Stimulated activated CD4-positive, alpha-beta T cell treated with anti-CD3 and anti-CD28 coated beads, Interleukin-1b, Interleukin-23, amount 100 ng/mL, for 48 hours (primary cell): ENCODE measurements at places on chromosomes 2 and 18.
A peak's percentile ranks its signal among the peaks of the same experiment; 100 is the strongest.

GRCh38 chr18:47184419-47185050 lies 8.4 kb upstream of the IER3IP1 start:
- DNase-seq = peak; percentile 5

GRCh38 chr18:25883091-25883490 lies 207.3 kb downstream of the SS18 start:
- no peak for DNase-seq

- no peak for DNase-seq
These were observed 176.5 kb downstream of the LTBP1 start for GRCh38 chr2:33123216-33123615.

DNA sequence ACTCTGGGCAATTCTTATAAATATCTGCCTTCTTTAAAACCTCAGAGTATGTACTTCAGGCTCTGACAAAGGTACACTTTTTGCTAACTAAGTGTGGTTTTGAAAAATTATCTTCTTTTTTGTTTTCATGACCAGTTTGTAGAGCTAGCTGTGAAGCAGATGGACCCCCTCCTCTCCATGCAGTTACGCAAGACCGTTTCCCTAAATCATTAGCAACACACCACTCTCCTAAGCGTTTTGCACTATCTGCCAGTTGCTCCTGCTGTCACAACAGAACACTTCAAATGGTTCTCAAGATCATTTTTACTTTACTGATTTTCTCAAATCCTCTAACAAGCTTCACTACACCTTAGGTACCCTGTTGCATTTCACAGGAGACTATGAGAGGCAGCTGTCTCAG lies 53.3 kb downstream of the GULP1 start:
- DNase-seq = no peak

GRCh38 chr2:68516051-68516955 lies 48.9 kb downstream of the APLF start:
- no peak for DNase-seq

DNA sequence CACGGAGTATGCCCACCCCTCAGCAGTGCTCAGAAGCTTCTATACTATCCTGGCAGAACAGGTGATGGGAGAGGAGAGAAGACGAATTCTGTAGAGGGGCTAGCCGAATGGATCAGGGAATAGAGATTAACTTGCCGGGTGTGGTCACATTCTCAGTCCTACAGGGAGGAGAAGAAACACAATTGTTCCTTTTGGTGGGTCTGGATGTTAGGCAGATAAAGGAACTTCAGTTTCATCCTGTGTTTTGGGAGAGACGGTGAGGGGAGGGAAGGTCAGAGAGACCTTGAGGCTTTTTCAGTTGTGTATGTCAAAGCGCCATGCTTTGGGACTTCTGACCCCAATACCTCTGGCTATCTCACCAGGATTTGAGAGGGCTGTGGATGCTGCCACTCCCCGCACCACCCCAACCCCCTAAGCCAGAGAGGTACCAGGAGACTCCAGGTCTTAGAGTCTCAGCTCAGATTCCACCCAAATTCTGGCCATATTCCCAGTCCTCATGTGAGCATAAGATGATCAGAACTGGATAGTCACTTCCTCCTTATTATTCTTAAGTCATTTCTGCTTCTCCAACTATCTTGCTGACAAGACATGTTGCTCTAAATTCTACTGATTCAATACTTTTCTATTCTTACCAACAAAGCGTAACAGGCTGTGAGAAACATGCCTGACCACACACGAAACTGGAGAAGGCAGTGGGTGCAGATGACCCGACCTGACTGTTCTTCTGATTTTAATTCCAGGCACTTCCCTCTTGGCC lies 2.3 kb upstream of the TMEM37 start:
- no peak for DNase-seq

- peak; percentile 85 for DNase-seq
These were observed 88.2 kb downstream of the PLB1 start for GRCh38 chr2:28583899-28584553.

- DNase-seq = no peak
These were observed 115.2 kb downstream of the FAM210A start for GRCh38 chr18:13611142-13611600.

DNA sequence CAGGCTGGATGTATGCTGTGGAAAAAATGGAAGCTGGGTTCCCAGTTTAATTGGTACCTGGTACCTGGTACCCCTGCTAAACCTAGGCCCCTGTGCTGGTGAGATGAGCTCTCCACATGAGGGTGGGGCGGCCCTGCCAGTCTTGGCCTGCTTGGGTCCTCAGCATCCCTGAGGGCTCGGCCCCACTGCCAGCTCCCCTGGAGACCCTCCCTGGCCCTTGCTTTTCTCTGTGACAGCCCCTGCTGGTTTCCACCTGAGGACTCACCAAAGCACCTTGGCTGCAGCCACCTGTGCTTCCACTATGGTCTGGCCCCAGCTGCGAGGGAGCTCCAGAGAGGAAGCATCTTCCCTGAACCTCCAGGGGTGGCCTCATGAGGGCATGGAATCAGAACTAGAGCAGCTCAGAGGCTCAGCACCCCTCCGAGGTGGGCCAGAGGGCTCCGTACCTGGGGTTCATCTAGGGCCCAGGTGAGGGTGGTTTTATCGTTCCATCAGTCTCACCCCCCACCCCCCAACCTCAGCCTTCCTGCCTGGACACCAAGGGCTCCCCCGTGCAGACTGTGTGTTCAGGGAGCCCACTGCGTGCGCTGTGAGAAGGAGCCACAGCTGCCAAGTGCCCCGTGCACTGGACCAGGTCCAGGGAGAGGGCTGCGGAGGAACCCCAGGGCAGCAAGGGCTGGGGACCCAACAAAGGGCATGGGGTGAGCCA lies 23.7 kb upstream of the HDAC4 start:
- DNase-seq = no peak

GRCh38 chr2:233289648-233290047 lies 18.0 kb upstream of the SAG start:
- DNase-seq = no peak

- DNase-seq = no peak
These were observed 20.7 kb upstream of the FRZB start for GRCh38 chr2:182887093-182887492.

GRCh38 chr2:59528525-59528924 lies 1024.9 kb downstream of the BCL11A start:
- no peak for DNase-seq

GRCh38 chr18:34031810-34032209 lies 192.9 kb downstream of the NOL4 start:
- no peak for DNase-seq

DNA sequence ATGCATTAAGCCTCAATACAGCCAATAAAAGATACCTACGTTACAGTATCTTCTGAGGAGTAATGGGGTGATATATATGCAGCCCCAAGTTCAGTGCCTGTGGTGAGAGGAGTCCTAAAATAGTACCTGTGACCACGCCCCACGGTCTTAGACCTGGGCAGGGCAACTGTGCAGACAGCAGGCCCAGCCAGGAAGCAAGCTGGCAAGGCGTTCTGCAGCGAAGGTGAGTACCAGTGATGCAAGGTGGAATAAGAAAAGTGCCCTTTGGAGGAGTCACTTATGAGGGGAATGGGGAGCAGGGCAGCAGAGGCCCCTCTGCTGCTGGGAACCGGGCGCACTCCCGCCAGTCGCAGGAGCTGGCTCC lies 12.7 kb upstream of the MAP3K2 start:
- no peak for DNase-seq

DNA sequence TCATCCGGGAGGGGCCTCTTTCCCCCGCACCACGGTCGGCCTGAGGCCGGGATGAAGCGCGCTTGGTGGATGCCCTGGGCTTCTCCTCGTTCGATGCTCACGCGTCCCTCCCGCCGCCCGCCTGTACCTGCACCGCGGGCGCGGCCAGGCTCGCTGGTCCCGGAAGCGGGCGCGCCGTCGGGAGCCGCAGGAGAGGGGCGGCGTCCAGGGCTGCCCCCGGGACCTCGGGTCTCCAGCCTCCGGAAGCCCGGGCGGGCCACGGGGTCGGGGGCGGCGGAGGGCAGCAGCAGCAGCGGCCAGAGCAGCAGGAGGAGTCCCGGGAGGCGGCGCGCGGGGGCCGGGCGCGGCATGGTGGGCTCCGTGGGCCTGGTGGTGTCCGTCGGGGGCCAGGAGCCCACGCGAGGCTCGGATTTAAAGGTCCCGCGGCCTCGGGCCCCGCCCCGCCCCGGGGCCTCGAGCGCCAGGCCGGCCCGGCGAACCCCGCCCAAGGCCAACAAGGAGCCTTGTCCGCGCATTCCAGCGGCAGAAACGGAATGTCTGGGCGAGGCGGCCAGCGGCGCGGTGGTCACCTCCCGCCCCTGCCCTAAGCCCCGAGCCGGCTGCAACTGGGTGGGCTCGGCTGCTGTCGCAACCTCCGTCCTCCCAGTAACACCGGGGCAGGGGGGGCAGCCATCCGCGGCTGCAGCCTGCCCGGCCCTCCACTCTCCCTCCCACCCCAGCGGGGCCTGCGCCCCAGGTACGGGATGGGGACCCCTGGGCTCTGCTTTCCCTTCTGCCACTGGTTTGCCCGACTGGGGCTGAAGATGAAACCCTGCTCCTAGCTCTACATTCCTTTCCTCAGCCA lies at the start of gene MATN3:
MATN3 (minus strand) TSS at position 387 of the 844 bp plus-strand sequence; CDS start at position 350, 37 bp downstream.
- DNase-seq = no peak

DNA sequence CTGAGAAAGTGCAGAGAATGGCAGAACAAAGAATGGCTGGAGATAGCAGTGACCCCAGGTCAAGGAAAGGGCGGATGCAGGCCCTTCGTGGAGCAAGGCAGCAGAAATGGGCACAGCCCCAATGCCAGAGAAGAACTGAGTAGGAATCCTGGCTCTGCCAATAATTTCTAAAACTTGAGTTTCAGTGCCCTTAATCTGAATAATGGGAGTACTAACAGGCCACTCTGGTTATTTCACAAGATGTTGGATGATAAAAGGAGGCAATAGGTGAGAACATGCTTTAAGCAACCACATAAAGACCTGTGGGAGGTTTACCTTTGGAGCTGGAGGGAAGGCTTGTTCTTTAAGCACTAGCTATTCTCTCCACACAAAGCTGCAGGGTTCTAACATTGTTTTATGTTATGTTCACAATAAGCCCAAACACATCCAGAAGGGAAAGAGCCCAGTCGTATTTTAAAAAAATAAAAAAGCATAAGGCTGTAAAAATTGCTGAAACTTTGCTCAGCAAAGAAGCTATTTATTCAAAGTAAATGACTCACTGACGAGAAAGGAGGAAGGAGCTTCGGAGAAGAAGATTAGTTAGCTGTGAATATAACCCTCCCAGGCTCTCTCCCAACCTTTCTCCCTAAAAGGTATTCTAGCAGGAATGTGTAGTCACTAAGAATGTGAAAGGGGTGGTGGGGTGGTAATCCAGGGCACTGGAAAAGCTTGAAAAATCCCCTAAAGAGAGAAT lies 470.2 kb downstream of the TXNL1 start:
- no peak for DNase-seq

GRCh38 chr2:190497428-190497827 lies 37.1 kb downstream of the NEMP2 start:
- DNase-seq = no peak

DNA sequence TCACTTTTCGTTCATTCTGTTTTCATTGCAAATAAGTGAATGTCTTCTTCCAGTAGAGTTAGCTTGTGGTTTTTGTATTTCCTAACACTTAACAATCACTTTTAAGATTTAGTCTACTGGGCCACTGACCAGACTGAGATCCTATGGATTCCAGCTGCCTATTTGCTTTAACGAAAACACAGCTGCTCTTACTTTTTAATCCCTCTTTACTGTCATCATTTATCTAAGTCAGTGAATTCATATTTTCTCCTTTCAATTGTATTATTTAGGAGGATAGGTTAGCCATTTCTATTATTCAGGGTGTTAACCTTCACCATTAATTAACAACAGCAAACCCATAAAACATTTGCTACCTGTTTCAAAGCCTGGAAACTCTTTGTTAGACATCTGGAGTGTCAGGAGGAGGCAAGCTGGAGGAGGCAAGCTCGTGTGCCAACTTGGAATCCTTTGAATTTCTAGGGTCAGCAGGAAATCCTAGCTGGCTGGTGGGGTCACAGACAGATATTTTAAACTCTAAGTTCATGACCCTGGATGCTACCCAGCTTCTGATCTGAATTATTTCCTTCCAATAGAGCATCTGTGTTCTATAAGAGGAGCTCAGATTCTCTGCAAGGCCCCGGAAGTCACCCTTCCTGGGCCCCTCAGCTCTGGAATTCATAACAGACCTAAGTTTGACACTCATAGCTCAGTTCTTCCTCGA lies 385.3 kb downstream of the RBM43 start:
- DNase-seq = no peak

- DNase-seq = peak; percentile 81
These were observed 138.1 kb downstream of the PTGR3 start for GRCh38 chr18:75070625-75071483.

DNA sequence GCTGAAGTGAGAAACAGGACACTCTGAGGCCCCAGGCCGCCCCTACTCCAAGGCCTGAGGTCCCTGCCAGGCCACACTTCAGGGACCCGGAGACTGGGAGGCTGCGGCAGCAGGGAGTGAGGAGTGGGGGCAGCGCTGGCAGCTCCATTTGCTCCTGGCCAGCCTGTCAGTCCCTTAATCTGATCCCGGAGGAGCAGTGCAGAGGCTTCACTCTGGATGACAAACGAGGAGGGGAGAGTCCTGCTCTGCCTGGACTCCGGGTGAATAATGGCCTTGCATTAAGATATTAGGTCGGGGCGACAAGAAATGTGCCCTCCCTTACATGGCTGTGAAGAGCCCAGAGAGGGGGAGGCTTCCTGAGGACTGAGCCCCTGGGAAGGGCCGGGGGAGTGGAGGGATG lies 14.3 kb upstream of the PRSS56 start:
- DNase-seq = no peak

DNA sequence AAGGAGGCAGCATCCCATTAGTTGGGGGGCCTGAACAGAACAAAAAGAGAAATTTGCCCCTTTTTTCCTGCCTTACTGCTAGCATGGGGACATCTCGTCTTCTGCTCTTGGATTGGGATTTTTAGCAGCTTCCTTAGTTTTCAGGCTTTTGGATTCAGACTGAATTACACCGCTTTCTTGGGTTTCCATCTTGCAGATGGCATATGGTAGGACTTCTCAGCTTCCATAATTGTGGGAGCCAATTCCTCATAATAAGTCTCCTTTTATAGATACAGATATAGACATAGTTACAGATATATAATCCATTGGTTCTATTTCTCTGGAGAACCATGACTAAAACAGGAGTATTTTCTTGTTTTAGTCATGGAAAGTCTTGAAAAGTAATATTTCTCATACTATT lies 5.2 kb upstream of the RAPGEF4 start:
- no peak for DNase-seq

DNA sequence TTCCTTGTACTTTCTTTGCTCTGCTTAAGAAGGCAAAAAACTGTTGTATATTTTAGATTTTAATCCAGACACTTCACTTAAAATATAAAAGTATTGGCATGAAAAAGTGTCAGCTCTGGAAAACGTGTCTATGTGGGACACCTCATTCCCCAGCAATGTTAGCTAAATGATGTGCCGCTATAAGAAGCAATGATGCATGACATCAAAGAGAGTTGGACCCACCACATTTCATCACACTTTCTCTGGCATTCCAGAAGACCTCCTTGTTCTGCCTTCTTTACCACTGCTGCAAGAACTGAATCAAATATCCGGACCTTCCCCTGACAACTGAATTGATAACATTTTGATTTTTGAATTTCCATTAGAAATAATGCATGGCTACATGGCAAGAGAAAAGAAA lies 242.4 kb upstream of the TANK start:
- DNase-seq = no peak

GRCh38 chr2:70958759-70959158 lies 19.7 kb upstream of the ANKRD53 start:
- no peak for DNase-seq
